Psoas muscle (tissue), 8 donors: ENCODE measurements at places on chromosomes 4 and X. TPM values are rescaled to one million over a fixed set of nuclear protein-coding genes. Genes with fewer than 3 reads are reported as not detected.

- no peak overlapping the region for H3K4me3 ChIP-seq
- H3K27ac ChIP-seq = no peak overlapping the region
- H3K4me1 ChIP-seq = peaks cover 8% of the 10 kb centered on the region
- H3K36me3 ChIP-seq = no peaks in the 10 kb centered on the region
- no peaks in the 10 kb centered on the region for H3K27me3 ChIP-seq
These were observed 2.7 kb downstream of the SLC7A11 start for GRCh38 chr4:138239491-138239890.

DNA sequence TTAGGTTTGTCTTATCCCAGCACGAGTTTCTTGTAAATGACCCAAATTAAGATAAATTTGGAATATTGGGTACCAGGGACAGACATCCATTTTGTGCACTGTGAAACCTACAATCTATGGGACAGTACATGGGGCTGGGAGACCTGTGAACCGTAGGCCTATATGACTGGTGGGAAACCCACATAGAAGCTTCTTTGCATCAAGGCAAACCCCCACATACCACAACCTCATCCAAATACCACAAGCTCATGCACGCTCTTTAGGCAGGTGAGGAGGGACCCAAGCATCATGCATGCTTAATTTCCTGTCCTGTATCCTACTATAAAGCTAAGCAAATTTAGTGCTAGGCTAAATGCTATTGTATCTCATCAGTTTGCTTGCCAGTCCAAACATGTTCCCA is 47.8 kb downstream of the NIPAL1 start:
- no peaks in the 10 kb centered on the region for H3K4me1 ChIP-seq
- no peak for DNase-seq
- H3K36me3 ChIP-seq = no peaks in the 10 kb centered on the region
- H3K27ac ChIP-seq = no peak overlapping the region
- no peak overlapping the region for H3K4me3 ChIP-seq

GRCh38 chr4:41437111-41437536 is 100.8 kb upstream of the LIMCH1 start:
- no peaks in the 10 kb centered on the region for H3K27me3 ChIP-seq
- peaks cover 61% of the 10 kb centered on the region for H3K4me1 ChIP-seq
- peak overlapping the region; percentile 35 for H3K4me3 ChIP-seq
- no peaks in the 10 kb centered on the region for H3K36me3 ChIP-seq
- H3K27ac ChIP-seq = peak overlapping the region; percentile 68

DNA sequence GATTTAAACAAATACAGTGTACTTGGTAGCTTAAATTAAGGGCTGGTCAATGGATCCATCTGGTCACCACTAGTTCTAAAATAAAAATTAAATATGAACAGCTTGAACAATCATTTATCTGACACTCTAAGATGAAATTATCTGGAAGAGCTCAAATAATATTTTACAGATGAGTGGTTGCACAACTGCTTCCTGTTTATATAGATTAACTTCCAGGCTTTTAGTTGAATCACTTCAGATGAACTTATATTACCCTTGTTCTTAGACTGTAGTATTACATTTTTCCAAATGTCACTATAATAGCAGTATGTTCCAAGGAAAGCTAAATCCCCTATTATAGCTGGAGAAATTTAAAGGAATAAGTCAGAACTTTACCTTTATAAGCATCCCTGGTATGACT is 92.4 kb upstream of the SMIM10 start:
- H3K4me3 ChIP-seq = no peak overlapping the region
- no peak overlapping the region for H3K27ac ChIP-seq
- no peaks in the 10 kb centered on the region for H3K27me3 ChIP-seq
- H3K36me3 ChIP-seq = peaks cover 19% of the 10 kb centered on the region

- no peaks in the 10 kb centered on the region for H3K36me3 ChIP-seq
- peak overlapping the region; percentile 28 for H3K4me3 ChIP-seq
- H3K4me1 ChIP-seq = peaks cover 11% of the 10 kb centered on the region
- H3K27ac ChIP-seq = peak overlapping the region; percentile 63
These were observed 92.4 kb downstream of the CXCL13 start for GRCh38 chr4:77697860-77698590.

POU4F2 gene
- total RNA-seq = not detected

GAGE1 gene
- total RNA-seq = not detected

LAMTOR3 gene
- 21.7 TPM for total RNA-seq

TMPRSS11A gene
- total RNA-seq = not detected
